ENCODE measurements at places on chromosomes 11 and 22. TPM values are rescaled to one million over a fixed set of nuclear protein-coding genes. Genes with fewer than 3 reads are reported as not detected.

- no peak for DNase-seq
These were observed 56.7 kb downstream of the AMBRA1 start for GRCh38 chr11:46537121-46537520.

GRCh38 chr11:67255353-67255752, 10.9 kb upstream of the GRK2 start:
- peak; percentile 28 for DNase-seq

Gene TRIM49D1
- 0.35 TPM for total RNA-seq

Gene HBG2
- not detected for total RNA-seq

Gene VWA5A
- 37.8 TPM for total RNA-seq

DNA sequence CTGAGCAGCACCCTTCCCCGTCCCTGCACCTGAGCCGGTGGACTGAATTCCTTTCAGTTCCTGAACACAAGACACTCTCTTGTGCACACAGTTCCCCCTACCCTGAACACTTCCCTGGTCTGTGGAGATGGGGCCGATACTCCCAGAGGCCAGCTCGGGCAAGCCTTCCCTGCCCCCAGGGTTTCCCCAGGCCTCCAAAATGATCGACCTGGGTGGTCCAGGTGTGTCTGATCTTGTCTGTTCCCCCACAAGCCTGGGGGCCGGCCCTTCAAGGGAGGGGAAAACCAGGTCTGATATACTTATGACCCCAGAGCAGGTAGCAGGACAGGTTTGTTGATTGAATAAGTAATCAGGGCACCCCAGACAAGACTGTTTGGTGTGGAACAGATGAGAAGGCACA, 40.7 kb upstream of the KLHL35 start:
- DNase-seq: no peak

DNA sequence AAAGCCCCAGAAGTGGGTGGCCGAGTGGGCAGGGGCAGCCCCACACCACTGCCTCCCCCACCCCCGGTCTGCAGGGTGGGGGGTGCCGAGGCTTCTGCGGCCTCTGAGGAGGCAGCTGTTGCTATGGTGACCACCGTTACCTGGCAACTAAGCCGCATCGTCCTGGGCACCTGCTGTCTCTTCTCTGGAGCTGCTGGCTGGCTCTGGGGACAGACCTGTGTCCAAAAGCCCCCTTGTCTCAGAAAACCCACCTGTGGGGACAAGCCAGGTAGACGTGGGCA, 79.9 kb upstream of the PRR5 start:
- peak; percentile 55 for DNase-seq

- no peak for DNase-seq
These were observed 65.7 kb upstream of the NAV2 start for GRCh38 chr11:19646921-19647320.

GRCh38 chr11:108474664-108475463, 7.5 kb upstream of the C11orf65 start:
- no peak for DNase-seq

DNA sequence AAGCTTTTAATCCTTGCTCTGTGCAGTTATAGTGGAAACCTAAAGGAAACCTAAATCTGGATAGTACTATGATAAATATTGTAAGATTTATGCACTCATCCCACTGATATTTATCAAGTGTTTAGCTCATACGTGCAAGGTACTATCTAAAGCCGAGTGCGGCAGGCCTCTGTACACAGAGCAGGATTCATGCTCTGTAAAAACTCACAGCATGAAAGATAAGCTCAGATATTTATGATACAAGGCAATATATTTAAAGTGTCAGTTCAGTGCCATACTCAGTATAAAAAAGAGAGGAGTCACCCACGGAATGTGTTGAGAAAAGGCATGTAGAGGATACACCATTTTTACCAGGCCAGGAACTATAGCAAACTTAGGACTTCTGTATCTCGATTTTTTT, 66.2 kb downstream of the MAML2 start:
- DNase-seq: no peak

- DNase-seq: no peak
These were observed 34.0 kb downstream of the SIK3 start for GRCh38 chr11:117064275-117064674.

Gene KCNQ1
- 3.4 TPM for total RNA-seq

- DNase-seq: no peak
These were observed 5.9 kb downstream of the RNH1 start for GRCh38 chr11:501001-501682.

- no peak for DNase-seq
These were observed 17.3 kb downstream of the MS4A6A start for GRCh38 chr11:60165538-60165937.

DNA sequence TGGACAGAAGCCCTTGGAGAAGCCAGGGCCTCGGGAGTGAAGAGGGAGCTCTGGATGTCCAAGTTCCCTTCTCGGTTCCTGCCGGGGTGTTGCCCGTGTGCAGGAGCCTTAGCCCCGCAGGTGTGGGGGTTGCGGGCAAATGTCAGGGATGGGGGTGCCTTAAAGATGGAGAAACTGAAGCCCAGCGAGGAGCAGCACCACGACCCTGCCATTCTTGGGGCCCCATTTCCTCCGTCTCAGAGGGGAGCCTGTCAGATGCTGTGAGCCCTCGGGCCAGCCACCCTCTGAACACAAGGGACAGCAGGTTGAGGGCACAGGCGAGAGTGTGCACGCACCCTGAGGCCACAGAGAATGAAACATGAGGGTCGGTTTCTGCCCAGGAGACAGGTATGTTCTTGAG, 6.3 kb downstream of the OSBPL5 start:
- DNase-seq: peak; percentile 39

DNA sequence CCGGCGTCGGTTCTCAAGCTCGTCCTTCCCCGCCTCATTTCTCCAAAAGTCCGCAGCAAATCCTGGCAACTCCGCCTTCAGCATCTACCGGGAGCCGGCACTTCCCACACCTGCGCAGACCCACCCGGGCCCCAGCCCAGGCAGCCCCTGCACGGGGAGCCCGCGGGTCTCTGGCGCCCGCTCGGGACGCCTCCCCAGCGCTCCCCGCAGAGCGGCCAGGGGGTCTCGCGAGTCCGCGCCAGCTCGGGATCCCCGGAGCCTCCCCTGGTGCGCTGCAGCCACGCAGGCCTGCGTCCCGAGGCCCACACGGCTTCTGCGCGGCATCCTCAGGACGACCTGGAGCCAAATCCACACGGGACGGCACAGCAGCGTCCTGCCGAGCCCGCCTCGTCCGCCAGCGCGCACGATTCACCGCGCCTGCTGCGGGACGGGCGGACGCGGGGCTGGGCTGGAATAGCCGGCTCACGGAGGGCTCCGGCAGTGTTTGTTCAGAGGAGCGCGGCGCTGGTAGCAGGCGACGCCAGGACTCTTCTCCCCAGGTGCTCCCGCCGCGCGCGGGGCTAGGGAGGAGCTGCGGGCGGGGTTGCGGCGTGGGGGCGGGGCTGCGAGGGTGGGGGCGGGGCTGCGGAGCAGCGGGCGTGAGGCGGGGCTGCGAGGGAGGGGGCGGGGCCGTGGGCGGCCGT, 816 bp upstream of the PHRF1 start:
- DNase-seq: no peak

Gene EIF3M
- 100 TPM for total RNA-seq

Gene TENM4
- total RNA-seq: 102 TPM

GRCh38 chr11:66311470-66311964, 5.3 kb downstream of the CD248 start:
- DNase-seq: no peak

DNA sequence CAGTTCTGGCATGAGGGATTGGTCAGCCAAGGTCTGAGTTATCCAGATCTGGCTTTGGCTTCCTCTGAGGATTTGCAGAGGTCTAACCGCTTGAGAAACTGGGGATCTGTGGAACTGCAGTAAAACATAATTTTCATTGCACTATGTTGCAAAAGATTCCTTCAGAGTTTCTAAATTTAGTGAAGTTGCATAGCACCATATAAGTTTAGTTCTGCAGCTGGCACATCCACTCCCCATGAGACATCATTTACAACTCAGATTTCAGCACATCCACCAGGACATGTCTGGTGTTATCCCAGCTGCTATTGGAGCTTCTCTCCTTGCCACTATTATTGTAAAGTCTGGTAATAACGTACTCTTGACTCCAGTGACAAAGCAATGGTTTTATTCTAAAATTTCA, 181.5 kb downstream of the CWF19L2 start:
- no peak for DNase-seq

GRCh38 chr11:70844387-70844786, 408.0 kb downstream of the SHANK2 start:
- DNase-seq: no peak

Measured in dorsolateral prefrontal cortex (tissue), 122 donors.